Stimulated activated CD4-positive, alpha-beta T cell treated with anti-CD3 and anti-CD28 coated beads, Interleukin-1b, Interleukin-23, amount 100 ng/mL, for 1 hour (primary cell): ENCODE measurements at places on chromosomes 5 and 9.

- DNase-seq: no peak
Observed at GRCh38 chr5:120098902-120099535, 365.1 kb upstream of the PRR16 start.

DNA sequence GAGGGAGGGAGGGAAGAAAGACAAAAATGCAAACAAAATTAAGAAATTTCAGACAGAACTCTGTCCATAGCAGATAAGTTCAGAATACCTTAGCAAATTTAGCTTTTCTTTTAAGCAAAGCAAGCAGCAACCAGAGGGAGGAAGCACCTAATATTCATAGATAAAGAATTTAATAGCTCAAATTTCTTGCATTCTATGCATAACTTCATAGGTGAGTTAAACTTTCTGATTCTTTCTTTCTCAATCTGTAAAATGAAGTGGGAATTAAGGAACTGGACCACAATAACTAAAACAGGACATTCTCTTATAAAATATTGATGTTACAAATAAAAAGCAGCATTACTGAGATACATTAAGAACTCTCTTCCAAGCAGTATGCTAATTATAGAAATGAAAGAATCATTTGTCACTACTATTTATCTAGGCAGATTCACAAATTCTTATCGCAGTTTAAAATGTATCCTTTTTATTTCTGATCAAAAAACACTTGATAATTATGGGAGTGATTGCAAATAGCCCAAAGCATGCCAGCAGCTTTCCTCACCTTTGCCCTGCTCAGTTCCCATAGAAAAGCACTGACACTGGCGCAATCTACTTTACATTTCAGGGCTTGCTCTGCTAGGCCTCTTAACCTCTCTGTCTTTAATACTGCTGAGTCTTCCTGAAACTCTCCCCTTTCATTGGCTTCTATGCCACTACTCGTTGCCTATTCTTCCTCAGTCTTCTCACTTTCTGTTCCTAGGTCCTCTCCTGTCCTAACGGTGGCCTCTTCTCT, 341.8 kb downstream of the PIK3R1 start:
- DNase-seq: no peak

DNA sequence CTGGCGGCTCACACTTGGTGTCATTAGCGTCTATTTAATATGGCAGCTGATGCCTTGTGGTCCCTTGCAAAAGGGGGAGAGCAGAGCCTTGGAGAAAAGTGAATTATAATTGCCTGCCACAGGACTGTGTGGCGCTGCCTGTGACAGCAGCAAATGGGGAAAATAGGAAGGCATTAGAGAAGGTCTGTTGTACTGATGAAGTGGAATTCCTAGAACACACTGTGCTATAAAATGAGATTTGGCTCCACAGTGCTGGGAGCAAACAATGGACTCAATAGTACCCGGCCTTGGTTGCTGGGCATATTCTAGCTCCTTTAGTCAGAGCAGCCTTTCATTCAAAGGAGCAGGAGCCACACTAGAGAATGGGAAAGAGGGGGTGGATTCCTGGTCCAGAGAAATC, 21.3 kb downstream of the SEMA6A start:
- no peak for DNase-seq

GRCh38 chr5:177520916-177521513, 4.3 kb upstream of the DDX41 start:
- DNase-seq: no peak

GRCh38 chr9:33393581-33393980, 8.8 kb downstream of the AQP7 start:
- no peak for DNase-seq

GRCh38 chr5:135030956-135031812, 2.8 kb downstream of the PITX1 start:
- no peak for DNase-seq

- DNase-seq: no peak
Observed at GRCh38 chr9:68822596-68823165, 117.6 kb downstream of the PIP5K1B start.

DNA sequence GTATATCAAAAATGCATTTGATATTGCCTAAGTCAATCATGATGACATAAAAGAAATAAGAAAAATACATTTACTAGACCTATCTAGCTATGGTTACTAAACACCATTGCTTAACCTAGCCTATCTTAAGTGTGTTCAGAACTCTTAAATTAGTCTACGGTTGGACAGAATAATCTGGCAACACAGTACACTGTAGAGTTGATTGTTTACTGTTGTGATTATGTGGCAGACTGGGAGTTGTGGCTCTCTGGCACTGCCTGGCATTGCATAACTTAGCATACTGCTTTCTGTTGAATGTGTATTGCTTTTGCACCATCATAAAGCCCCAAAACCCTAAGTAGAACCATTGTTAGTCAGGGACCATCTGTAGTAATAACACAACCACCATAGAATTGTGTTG, 21.2 kb upstream of the ZFAND5 start:
- no peak for DNase-seq

GRCh38 chr5:169024421-169024820, 276.5 kb downstream of the SLIT3 start:
- no peak for DNase-seq

DNA sequence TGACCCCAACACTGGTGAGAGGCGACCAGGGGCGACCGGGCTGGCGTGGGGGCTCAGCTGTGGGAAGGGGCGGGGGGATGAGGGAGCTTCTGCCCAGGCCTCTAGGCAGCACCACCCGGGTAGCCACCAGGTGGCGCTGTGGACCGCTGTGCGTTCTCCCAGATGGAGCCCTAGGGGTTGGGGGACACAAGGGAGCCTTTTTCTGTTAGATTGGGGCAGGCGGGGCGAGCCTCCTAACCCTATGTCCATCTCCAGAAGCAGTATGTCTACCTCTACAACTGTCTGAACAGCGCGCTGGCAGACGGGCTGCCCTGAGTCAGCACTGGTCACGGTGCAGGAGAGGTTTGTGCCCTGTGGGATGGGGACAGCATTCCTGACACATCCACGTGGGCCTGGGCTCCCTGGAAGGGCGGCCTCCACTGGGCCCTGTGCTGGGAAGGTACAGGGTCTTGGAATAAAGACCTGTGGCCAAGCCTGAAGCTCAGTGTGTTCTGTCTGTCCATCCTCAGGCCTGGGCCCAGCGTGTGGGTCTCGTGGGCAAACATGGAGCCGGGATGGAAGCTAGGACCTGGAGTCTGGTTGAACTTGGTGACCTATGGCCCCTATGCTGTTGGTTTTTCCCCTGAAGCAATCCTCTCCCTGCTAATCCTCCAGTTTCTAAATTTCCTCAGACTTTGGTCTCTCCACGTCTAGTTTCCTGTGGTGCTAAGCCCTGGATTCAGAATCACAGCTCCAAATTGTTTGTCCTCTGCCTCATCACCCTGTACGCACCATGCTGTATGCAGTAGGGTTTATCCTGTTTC, 23.1 kb upstream of the SPTLC1 start:
- peak; percentile 40 for DNase-seq

DNA sequence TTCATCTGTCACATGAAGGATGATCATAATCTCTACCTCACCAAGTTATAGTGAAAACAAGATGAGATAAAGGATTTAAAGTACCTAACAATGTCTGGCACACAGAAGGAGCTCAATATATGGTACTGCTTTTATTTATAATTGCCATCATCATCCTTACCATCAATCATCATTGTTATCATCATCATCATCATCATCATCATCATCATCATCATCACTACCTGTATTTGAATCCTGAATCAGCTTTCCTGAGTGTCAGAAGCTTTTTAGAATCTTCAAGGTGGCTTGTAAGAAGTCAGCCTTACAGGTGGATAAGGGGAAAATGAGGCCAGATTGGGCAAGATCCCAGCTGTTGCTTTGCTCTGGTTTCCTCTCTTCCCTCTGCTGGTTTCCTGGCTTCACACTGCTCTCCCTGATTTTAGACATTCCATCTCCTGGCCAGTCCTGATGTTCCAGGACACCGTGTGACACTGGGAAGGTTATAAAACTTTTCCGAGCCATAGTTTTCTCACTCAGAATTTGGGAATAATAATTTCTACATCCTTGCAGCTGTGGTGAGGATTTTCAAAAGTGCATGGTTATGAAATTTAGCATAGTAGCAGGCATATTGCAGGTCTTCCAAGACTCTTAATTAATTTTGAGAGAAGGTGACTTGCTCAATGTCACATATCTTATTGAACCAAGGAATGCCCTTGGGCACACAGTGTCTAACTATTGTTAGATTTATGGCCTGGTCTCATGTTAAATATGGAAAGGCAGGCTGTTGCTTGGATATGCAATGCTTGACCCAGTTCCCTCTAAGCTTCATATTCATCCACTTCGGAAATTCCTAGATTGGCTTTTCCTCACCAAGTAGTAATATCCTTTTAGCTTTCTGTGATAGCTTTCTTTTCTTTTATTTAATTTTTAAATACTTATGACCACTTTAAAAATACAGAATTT, 160.7 kb downstream of the TMEM38B start:
- no peak for DNase-seq

- no peak for DNase-seq
Observed at GRCh38 chr5:82922086-82922734, 155.0 kb downstream of the TMEM167A start.

DNA sequence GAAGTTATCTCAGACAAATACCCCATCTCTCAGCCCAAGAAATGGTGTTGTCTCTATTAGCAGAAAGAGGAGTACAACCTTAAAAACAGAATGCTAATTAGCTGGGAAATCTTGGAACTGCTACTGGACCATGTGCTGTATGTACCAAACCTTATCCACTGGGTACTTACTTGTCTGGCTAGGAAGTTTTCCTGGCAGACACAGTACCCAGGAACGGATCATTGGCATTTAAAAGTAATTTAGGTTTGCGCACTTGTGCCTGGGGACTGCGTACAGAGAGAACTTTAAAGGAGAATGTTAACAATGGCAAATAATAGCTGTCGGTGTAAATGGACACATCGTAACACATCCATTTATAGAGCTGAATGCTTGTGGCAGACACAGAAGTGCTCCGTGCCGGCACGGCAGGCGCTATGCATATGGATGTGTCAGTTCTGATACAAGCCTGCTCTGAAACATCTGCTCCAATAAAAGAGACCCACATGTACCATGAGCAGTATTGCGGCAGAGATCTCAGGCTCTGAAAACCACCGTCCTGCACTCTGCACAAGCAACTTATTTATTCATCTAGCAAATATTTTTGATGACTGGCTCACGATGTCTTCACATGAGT, 290.6 kb upstream of the PANK3 start:
- no peak for DNase-seq

GRCh38 chr5:110055302-110055701, 365.6 kb downstream of the MAN2A1 start:
- no peak for DNase-seq

GRCh38 chr9:123150708-123151503, 117.4 kb downstream of the GPR21 start:
- no peak for DNase-seq

DNA sequence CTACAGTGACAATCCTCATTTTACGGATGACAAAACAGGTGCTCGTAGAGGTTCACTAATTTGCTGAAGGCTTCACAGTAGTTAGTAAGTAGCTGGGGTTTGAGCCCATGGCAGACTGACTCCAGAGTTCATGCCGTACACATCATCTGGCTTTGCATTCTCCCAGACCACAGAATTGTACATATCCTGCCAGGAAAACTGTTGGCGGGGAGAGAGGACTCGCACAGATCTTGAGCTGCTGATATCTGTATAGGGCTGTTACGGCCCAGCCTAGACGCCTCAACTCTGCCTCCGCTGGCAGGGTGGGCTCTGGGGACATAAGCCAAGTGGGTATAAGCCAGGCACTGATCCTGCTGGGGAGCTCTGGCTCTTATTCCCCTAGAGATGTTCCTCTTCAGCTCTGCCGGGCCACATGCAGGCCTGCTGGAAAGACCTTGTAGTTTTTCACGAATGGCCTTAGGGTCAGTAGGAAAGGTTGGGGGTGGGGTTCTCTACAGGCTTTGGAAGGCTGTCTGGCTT, 16.3 kb downstream of the LARP1 start:
- no peak for DNase-seq

DNA sequence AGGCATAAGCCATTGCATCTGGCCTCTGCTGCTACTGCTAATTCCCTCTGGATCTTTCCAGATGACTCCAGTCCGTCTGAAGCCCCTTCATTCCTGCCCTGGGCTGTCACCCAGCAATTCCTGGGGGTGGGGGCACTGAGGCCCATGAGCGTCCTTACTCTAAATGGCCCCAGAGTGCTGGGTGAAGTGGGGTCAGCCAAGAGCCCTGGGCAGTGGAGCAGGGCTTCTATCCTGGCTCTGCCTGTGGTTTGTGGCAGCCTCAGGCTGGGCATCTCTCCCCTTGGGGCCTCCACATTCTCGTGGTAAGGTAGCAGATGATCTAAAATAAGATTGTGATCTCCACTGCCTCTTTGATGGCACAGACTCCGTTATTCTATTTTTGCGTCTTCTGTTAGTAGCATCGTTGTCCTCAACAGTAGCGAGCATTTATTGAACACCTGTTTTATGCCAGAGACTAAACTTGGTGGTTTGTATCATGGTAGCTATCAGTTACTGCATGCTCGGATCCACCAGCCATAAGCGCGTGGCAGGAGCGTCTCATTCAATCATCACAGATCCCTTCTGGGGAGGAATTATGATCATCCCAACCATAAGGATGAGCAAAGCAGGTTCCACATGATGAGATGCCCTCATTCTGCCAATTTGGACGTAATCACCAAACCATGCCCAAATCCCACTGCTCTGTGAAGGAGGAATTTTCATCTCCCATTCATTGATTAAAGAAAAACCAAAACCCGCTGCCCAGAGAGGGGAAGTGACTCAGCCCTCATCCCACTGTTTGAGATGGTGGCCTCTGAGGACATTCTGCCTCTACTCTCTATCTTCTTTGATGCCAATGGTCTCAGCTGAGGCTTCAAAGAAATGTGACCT, 21.9 kb upstream of the DUSP1 start:
- no peak for DNase-seq

GRCh38 chr9:34211395-34211794, 32.6 kb downstream of the UBAP1 start:
- no peak for DNase-seq

DNA sequence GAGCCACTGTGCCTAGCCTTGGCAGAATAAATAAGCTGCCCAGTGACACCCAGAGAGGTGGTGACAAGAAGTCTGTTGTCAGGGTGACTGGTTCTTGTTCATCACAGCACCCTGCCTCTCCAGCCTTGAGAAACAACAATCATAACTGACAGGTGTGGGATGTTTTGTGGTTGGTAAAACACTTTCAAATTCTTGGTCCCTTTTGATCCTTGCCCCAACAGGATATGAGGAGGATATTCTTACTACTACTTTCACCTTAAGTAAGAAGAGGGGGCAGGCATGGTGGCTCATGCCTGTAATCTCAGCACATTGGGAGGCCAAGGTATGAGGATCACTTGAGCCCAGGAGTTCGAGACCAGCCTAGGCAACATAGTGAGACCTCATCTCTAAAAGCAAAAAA, 14.2 kb upstream of the FRRS1L start:
- DNase-seq: no peak

DNA sequence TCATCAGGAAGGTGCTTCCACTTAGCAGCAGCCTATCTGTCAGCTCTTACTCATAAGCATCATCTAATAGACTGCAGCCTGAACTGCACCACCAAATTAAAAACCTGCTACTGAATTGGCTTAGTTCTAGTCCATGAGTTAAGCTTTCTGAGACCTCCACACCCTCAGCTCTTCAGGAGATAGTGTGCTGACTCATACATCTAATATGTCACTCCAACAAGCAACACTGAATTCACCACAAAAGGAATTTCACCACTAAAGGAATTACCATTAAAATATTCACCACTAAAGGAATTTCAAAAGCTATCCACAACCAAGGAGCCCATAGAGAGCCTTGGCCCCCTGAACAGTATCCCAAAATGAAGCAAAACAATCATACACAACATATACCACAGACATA, 418.5 kb upstream of the RORB start:
- DNase-seq: no peak
